ENCODE measurements at places on chromosomes 5 and 9. TPM values are rescaled to one million over a fixed set of nuclear protein-coding genes. Genes with fewer than 3 reads are reported as not detected.

DNA sequence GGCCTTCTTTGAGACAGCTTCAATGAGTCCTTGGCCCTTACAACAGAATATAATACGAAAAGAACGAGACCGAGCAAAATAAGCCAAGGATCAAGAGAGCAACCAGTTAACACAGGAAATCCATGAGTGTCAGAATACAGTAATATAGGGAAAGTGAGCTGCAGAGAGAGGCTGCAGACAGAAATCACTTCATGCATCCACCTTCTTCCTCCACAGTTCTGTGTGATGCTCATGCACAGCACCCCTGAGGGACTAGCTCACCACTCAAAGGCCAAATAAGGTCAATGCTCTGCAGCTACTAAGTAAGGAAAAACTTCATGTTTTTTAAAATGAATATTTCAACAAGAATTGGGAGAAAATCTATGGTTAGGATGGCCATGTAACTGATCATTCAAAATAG is 257.1 kb downstream of the MCTP1 start:
- H3K4me3 ChIP-seq: no peak overlapping the region
- H3K36me3 ChIP-seq: no peaks in the 10 kb centered on the region
- H3K27me3 ChIP-seq: no peaks in the 10 kb centered on the region
- DNase-seq: no peak

DNA sequence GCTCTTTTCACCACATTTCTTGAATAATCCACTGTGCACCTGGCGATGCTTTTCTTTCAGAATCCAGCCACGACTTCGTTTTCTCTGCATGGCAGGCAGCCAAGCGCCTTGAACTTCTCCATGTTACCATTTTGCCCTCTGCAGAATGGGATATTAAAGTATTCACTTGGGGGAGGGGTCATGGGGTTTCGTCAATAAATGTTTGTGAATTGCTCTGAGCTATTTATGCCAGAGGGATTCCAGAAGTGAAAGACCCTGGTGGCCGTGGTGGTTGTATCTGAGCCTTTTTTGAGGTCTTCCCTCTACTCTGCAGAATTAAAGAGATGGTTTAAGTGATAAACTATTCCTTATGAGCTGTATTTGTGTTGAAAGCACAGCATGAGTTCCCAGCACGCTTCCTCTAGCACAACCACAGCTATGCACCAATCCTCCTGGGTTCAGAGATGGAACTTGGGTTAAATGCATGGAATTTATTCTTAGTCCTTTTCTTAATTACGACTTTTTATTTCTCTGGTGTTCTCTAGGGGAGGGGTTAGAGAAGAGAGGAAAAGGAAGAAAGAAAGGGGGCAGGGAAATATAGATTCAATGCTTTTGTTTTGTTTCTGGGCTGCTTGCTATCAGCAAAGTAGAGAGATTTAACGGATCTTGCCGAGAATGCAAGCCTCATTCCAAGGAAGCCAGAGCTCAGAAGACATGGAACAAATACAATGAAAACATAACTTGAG is 478.2 kb upstream of the TNC start:
- DNase-seq: no peak
- no peak overlapping the region for H3K4me3 ChIP-seq
- H3K4me1 ChIP-seq: no peaks in the 10 kb centered on the region
- H3K36me3 ChIP-seq: no peaks in the 10 kb centered on the region
- H3K27ac ChIP-seq: no peak overlapping the region

GRCh38 chr9:22990349-22990748 is 543.7 kb downstream of the DMRTA1 start:
- no peaks in the 10 kb centered on the region for H3K27me3 ChIP-seq
- no peak overlapping the region for H3K27ac ChIP-seq
- no peak overlapping the region for H3K4me3 ChIP-seq
- no peak for DNase-seq
- no peaks in the 10 kb centered on the region for H3K4me1 ChIP-seq
- H3K36me3 ChIP-seq: no peaks in the 10 kb centered on the region

- H3K4me3 ChIP-seq: no peak overlapping the region
- no peak overlapping the region for H3K27ac ChIP-seq
- peaks cover 13% of the 10 kb centered on the region for H3K27me3 ChIP-seq
Observed at GRCh38 chr5:150286820-150287219, 2.8 kb downstream of the CAMK2A start.

WHRN gene
- polyA plus RNA-seq: 10.2 TPM

NRARP gene
- polyA plus RNA-seq: 32.4 TPM

NOTCH1 gene
- 13.4 TPM for polyA plus RNA-seq

DNA sequence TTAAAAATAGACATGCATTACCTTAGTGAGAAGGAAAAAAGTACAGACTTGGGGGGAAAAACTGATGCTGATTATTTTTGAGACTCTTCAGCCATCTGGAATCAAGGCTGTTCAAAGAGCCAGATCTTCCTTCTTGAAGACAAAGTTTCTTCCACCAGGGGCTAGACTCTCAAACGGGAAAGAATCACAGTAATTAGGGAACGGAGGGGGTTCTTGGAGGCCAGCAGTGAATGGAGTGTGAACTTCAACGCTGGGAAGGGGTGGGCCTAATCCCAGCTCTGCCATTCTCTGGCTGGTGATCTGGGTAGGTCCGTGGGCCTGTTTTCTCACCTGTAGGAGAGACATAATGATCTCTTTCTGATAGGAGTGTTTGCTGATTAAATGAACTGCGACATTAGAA is 21.1 kb upstream of the LHX2 start:
- DNase-seq: no peak
- H3K27ac ChIP-seq: no peak overlapping the region
- peaks cover 61% of the 10 kb centered on the region for H3K27me3 ChIP-seq
- no peaks in the 10 kb centered on the region for H3K4me1 ChIP-seq
- H3K36me3 ChIP-seq: no peaks in the 10 kb centered on the region

GRCh38 chr5:135691044-135691443 is 112.3 kb upstream of the CXCL14 start:
- H3K27ac ChIP-seq: peak overlapping the region; percentile 43
- peak; percentile 47 for DNase-seq
- no peaks in the 10 kb centered on the region for H3K27me3 ChIP-seq
- H3K4me1 ChIP-seq: peaks cover 20% of the 10 kb centered on the region
- H3K4me3 ChIP-seq: no peak overlapping the region

- H3K27me3 ChIP-seq: no peaks in the 10 kb centered on the region
- H3K27ac ChIP-seq: no peak overlapping the region
- DNase-seq: no peak
- peaks cover 31% of the 10 kb centered on the region for H3K36me3 ChIP-seq
- H3K4me3 ChIP-seq: no peak overlapping the region
- H3K4me1 ChIP-seq: no peaks in the 10 kb centered on the region
Observed at GRCh38 chr9:134026581-134026980, 1.3 kb downstream of the BRD3OS start.

- no peak overlapping the region for H3K27ac ChIP-seq
- H3K27me3 ChIP-seq: no peaks in the 10 kb centered on the region
- no peak for DNase-seq
- peaks cover 85% of the 10 kb centered on the region for H3K36me3 ChIP-seq
- H3K4me1 ChIP-seq: no peaks in the 10 kb centered on the region
- no peak overlapping the region for H3K4me3 ChIP-seq
Observed at GRCh38 chr9:128627127-128627715, 29.4 kb downstream of the DYNC2I2 start.

PCDHAC2 gene
- 2.4 TPM for polyA plus RNA-seq

GRCh38 chr9:89359751-89360261 is 41.5 kb downstream of the SECISBP2 start:
- no peak overlapping the region for H3K27ac ChIP-seq
- DNase-seq: no peak
- H3K36me3 ChIP-seq: peaks cover 76% of the 10 kb centered on the region
- H3K4me1 ChIP-seq: no peaks in the 10 kb centered on the region
- H3K4me3 ChIP-seq: no peak overlapping the region
- H3K27me3 ChIP-seq: no peaks in the 10 kb centered on the region

GRCh38 chr9:114181607-114182409 is 26.5 kb downstream of the COL27A1 start:
- H3K4me1 ChIP-seq: peaks cover 21% of the 10 kb centered on the region
- H3K27ac ChIP-seq: peak overlapping the region; percentile 46
- DNase-seq: no peak
- H3K4me3 ChIP-seq: no peak overlapping the region

DNA sequence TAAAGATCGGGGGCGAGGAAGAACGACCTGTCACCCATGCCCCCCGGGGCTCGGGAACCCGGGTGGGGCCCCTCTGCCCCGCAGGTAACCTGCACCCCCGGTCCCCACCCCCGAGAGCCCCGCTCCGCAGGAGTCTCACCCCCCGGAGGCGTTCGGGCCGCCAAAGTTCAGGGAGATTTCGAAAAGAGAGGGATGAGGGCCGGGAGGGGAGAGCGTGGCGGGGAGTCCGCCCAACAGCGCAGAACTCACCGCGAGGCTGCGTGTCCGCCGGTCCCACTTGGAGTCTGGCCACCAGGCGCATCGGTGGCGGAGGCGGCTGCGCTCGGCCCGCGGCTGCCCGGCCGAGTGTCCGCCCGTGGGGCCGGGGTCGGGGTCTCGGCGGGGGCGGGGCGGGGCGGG is at the start of gene PHF19:
TSS of gene PHF19 (minus strand) at position 347 of the 399 bp plus-strand sequence. CDS start 2,447 bp downstream, outside the sequence.
- H3K4me1 ChIP-seq: peaks cover 52% of the 10 kb centered on the region
- H3K36me3 ChIP-seq: peaks cover 6% of the 10 kb centered on the region
- peak within 1 kb of the TSS; percentile 97 for H3K27ac ChIP-seq
- DNase-seq: no peak
- peak within 1 kb of the TSS; percentile 77 for H3K4me3 ChIP-seq

DNA sequence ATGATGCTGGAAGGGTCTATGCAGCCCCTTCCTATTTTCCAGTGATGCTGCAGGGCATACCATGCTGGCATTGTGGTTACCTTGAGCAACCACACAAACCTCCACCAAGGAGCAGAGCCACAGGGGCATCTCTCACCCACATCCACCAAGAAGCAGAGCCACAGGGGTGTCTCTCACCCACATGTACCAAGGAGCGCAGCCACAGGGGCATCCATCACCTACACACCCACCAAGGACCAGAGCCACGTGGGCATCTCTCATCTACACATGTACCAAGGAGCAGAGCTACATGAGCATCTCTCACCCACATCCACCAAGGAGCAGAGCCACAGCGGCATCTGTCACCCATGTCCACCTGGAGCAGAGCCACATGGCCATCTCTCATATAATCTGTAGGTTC is 8.8 kb upstream of the GM2A start:
- no peak overlapping the region for H3K27ac ChIP-seq
- H3K4me1 ChIP-seq: peaks cover 20% of the 10 kb centered on the region
- H3K27me3 ChIP-seq: no peaks in the 10 kb centered on the region

DNA sequence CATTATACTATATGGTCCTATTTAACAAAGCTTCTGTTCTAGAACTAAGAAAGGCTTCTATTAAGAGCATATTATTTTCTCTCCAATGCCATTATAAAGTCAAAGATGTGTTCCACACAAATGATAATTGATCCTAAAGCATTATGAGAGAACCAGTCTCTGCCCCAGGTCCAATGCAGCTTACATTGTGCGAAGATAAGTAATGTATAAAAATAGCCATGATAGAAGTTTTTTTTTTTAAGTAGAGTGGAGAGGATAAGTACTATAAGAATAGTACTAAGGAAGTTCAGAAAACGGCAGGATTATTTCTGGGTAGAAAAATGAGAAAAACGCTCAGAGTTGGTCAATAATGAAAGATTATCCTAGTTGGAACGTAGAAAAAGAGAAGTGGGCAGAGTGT is 15.6 kb downstream of the UBTD2 start:
- H3K4me1 ChIP-seq: no peaks in the 10 kb centered on the region
- H3K4me3 ChIP-seq: no peak overlapping the region
- no peaks in the 10 kb centered on the region for H3K36me3 ChIP-seq
- DNase-seq: no peak

DNA sequence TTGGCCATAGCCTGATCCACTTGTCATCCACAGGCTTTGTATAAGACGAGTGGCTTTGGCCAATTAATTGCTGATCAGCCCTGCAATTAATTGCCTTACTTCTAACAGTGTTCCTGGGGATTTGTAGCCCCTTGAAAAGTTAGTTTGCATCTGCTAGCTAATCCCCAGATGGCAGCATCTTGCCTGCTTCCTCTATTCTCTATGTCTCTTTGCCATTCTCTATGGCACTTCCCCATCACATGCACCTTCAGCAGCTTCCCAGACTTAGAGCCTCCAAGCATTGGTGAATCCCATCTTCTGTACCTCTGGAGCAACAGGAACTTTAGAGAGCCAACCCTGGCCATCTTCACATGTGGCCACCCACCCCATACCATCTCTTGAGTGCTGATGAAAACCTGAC is 197.0 kb upstream of the DMAC1 start:
- H3K27ac ChIP-seq: no peak overlapping the region
- no peaks in the 10 kb centered on the region for H3K4me1 ChIP-seq
- H3K4me3 ChIP-seq: no peak overlapping the region
- no peaks in the 10 kb centered on the region for H3K36me3 ChIP-seq

DNA sequence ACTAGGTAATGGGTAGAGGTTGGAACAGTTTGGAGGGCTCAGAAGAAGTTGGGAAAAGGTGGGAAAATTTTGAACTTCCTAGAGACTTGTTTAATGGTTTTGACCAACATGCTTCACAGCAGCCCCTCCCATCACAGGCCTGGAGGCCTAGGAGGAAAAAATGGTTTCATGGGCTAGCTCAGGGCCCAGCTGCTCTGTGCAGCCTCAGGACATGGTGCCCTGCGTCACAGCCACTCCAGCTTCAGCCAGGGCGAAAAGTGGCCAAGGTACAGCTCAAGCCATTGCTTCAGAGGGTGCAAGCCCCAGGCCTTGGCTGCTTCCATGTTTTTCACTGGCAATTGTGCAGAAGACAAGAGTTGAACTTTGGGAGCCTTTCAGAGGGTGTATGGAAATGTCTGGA is 453.7 kb downstream of the LRRC70 start:
- H3K4me1 ChIP-seq: no peaks in the 10 kb centered on the region
- H3K27ac ChIP-seq: no peak overlapping the region
- H3K27me3 ChIP-seq: no peaks in the 10 kb centered on the region
- no peak for DNase-seq

DNA sequence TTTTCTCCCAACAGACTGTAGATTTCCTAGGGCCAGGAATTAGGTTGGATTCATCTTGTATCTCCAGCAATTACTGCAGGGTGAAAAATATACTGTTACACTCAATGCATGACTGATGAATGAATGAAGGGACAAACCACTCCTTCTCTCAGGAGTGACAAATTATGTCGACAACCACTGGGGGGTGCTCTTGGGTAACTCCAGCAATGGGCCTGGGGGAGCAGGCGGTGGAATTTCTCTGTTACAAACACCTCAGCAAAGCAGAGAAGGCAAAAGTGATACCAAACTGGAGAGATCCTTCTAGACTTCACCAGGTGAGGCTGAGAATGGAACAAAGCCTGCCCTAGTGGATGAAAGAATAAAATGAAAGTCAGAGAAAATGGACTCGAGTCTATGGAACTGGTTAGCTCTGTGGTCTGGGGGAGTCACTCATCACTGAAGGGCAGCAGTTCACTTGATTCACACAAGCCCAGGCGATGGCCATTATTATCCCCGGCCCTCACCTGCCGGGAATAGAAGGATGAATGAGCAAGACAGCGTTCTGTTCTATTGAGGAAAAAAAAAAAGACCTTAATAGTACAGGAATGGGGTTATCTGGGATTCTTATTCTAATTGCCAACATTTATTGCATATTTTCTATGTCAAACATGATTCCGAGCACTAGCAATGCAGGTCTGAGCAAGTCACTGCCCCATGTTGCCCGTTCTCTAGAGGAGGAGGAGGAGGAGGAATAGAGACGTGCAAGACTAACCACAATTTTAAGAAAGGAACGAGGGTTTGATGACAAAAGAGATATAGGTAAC is 341.1 kb downstream of the ASTN2 start:
- H3K4me3 ChIP-seq: no peak overlapping the region
- H3K36me3 ChIP-seq: no peaks in the 10 kb centered on the region

All from large intestine (tissue), 12 donors.